Spleen (tissue), 13 donors: ENCODE measurements at places on chromosomes 12 and 14. TPM values are rescaled to one million over a fixed set of nuclear protein-coding genes. Genes with fewer than 3 reads are reported as not detected.
A peak's percentile ranks its signal among the peaks of the same experiment; 100 is the strongest.

DNA sequence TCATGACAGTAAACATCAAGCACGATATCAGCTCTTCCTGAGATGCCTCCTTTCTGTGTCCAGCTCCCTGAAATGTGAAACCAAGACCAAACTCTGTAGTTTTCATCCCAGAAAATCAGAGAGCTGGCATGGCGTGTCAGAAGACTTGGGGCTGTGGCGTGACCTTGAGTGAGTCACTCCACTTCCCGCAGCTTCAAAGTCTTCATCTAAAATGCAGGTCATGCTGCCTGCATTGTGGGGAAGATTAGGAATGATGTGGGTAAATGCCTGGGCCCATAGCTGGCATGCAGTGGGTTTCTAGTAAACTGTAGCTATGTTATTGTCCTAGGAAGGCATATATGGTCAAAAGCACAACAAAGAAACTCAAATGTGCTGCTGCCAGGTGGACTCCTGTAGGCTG lies 28.8 kb downstream of the OAS2 start:
- no peak for DNase-seq

GRCh38 chr14:100333827-100334226 lies 10.7 kb downstream of the SLC25A47 start:
- DNase-seq, result peak; percentile 43

KLRC3 gene
- 2.2 TPM for total RNA-seq

RNASE2 gene
- total RNA-seq, result 15.1 TPM

DNA sequence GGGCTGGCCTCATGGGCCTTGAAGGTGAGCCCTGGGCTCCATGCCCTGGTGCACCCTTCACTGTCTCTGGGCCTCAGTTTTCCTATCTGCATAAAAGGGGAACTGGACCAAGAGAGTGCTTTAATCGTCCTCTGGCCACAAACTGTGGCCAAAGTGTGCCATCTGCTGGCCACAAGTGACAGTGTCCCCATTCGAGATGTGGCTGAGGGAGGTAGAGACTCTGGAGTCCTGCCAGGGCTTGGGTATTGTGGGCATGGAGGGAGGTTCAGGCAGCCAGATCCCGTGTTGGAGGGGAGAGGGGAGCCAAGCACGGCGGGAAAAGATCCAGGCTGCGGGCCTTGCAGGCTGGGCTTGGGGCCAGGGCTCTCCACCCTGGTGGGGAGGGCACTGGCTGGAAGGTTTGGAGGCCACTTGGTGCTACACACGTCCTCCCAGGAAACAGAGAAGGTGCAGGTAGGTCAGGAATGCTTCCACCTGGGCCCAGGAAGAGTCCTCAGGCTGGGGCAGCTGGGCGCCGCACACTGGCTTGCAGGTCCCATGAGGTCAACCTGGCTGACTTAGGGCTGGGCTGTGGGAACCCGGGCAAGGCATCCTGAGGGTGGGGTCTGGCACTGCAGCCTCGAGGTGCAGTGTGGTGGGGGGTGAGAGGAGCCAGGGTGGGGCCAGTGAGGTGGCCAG lies 7.3 kb upstream of the KIF26A start:
- peak; percentile 58 for DNase-seq

DNA sequence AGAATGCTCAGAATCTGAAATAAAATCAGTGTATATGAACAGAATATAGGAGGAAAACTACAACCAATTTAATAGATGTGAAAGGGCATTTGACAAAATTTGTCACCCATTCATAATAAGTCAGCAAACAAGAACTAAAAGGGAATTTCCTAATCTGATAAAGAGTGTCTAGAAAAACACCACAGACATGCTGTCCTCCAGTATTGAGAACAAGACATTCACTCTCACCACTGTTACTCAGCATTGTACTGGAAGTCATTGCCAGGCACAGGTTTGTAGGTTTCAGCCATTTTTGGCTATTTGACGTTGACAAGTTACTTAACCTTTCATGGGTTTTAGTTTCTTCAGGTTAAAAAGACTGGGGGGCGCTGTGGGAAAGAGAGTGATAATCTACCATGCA lies 13.2 kb downstream of the EIF2S1 start:
- DNase-seq, result no peak

DNA sequence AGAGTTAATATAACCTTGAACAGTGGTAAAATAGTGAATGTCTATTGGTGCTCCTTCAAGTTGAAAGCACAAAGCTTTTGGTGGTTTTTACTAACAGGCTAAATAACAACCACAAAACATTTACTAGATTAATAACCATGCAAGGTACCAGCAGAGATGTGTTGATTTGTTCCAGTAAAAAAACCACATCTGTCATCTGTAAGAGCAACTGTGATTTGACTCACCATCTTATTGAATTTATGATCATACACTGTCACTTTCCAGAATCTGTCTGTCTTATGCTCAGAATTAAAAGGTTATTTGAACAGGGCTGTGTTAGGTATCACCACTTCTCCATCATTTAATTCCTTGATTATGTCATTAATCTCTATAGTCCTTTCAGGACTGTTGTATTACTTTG lies 107.0 kb upstream of the PTHLH start:
- no peak for DNase-seq

- DNase-seq, result no peak
Measured at GRCh38 chr12:116137318-116137717, 140.2 kb downstream of the MED13L start.

LRTM2 gene
- not detected for total RNA-seq

SERPINA10 gene
- total RNA-seq, result not detected

ACRBP gene
- 28.6 TPM for total RNA-seq
